ENCODE measurements at places on chromosomes 11 and 22. TPM values are rescaled to one million over a fixed set of nuclear protein-coding genes. Genes with fewer than 3 reads are reported as not detected.
A peak's percentile ranks its signal among the peaks of the same experiment; 100 is the strongest.

DNA sequence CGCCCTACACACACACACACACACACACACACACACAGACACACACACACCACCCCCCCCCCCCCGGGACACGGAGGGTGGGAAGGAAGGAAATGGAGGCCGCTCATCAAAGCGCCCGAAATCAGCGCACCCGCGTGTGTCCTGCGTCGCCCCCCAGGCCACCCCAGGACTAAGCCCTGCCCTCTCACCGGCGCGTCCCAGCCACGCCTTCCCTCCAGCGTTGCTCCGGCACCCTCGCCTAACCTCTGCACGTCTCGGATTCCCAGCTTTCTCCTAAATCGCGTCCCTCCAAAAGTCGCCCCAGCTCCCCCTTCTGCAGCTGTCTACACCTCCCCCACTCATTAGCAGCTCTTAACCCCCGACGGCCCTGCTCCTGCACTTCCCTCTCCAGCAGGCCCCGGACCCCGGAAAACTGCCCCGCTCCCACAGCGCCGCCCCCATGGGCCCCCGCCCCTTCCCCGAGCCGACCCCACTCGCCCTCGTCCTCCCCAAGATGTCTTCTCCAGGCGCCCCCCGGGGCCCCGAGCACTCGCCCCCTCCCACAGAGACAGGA lies 557 bp downstream of the PACSIN2 start:
- peak; percentile 33 for DNase-seq

DNA sequence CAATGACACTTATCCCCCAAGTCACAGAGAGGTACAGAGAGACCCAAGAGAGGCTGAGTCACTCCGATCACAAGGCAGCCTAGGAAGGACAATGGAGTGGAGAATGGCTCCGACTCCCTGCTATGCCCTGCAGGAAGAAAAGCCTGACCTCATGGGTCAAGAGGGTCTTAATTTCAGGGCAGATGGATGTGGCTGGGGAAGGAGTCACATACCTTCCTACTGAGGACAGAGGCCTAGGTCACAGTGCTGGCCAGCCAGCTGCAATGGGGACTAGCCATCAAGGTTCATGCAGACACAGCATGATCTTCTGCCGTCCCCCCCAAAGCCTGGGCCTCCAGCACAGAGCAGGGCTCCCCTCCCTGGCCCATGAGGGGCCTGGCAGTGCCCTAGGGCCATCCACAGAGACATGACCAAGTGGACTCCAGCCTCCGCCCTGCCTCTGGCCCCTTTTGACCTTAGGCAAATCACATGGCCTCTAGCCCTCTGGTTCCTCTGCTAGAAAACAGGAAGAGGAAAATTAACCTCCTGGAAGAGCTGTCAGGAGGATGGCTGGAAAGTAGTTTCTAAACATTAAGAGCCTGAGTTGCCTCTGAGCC lies 1.8 kb downstream of the ARRB1 start:
- DNase-seq: no peak

GRCh38 chr11:133955081-133955891 lies 1.5 kb downstream of the IGSF9B start:
- DNase-seq: peak; percentile 21

DNA sequence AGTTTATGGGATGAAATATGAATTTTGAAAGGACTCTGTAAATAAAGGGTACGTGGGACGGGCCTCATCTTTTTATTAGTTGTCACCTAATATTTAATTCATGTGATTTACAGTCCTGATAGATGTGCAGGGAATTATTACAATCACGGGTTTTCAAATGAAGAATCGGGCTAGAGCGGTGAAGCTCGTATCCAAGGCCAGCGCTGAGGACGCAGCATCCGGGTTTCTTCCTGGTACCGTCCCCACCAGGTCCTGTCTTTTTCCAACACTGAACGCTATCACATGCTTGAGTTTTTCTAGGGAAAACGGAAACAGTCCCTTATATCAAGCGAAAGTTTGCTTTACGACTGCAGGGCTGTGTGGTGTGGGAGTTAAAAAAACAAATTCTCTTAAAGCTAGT lies 787 bp downstream of the SMDT1 start:
- DNase-seq: no peak

GRCh38 chr11:113664981-113665710 lies 41.0 kb downstream of the TMPRSS5 start:
- no peak for DNase-seq

DNA sequence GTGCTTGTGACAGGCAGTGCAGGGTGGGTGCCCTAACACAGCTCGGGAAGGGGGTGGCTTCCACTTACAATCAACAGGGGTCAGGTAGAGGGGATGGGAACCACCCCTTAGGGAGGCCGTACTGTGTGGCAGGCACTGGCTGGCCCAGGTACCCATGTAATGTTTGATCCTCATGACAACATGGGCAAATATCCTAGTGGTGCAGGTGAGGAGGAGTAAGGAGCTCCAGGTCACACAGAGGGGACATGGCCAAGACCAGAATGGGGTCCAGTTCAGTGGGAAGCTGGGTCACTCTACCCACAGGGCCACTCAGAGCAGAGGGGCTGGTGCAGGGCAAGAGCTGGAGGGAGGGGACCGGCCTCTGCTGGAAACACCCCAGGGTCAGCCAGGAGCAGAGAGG lies 3.1 kb downstream of the APOL4 start:
- no peak for DNase-seq

- no peak for DNase-seq
Observed at GRCh38 chr22:45754822-45755221, 83.2 kb downstream of the ATXN10 start.

DNA sequence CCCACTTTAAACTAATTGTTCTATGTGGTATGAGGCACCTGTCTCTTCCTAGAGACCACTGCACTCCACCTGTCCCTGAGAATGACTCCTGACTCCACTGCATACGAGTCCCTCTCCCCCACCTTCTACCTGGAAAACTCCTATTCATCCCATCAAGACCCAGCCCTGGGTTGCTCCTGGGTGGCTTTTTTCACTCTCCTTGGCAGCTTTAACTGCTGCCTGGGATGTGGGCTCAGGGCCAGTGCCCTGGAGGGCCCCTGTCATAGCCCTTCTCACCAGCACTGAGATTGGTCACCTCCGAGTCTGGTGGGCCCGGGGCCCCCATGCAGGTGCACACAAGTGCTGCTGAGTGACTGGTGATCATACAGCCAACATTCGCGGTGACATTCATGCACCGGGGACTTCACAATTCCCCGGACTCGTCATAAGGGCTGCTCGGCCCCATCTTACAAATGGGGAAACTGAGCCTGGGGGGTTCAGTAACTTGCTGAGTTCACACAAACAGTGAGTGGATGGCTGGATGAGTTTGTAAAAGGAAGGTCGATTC lies 25.9 kb upstream of the TOLLIP start:
- no peak for DNase-seq

GRCh38 chr11:29320196-29320595 lies 696.6 kb downstream of the KCNA4 start:
- no peak for DNase-seq

DNA sequence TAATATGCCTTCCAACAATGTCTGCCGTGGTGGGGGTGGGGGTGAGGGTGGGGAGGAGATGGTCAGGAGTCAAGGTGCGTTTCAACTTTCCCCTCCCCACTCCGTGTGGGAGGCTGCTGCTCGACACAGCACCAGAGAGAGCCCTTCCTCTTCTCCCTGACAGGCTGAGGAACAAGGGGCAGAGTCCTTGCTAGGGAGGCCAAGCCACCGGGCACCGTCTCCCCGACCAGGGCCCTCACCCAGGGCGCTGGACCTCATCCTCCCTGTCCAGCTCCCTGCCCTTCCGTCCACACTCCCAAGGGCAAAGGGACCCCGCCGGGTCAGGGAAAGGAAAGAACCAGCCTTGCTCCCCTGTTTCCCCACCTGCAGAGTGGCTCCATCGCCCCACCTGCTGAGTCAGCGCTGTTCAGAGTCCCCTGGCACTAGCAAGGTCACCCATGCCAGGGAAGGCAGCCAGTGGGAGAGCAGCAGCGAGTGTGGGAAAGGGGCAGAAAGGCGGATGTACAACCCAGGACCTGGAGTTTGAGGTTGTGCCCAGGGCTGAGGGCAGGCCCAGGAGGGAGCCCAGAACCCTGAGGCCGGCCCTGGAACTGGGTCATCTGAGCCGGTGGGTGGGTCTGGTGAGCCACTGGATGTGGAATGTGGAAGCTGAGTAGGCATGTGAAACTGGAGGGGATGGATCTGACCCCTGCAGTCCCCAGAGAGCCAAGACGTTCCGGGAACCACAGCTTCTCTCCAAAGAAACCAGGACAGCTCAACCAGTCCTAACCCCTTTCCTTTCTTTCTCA lies 47.2 kb downstream of the BUD13 start:
- no peak for DNase-seq

- DNase-seq: no peak
Observed at GRCh38 chr22:20613301-20613700, 105.9 kb downstream of the MED15 start.

DNA sequence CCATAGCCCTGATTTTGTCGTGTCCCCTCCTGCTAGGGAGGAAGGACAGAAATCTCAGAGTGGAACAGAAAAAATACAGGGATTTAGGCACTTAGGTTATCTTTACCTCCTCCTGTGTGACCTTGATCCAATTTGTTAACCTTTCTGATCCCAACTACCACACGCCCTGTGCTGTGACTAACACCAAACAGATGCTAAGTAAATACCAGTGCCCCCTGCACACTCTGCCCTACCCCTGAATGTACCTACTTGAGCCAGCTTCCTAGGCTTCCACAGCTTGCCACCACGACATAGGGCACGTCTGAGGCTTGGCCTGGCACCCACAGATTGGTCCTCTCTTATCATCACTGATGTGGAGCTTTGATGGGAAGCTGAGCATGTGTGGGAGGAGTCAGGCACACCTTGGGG lies 9.2 kb downstream of the MYO18B start:
- DNase-seq: no peak

- no peak for DNase-seq
Observed at GRCh38 chr11:40722179-40722795, 737.2 kb downstream of the LRRC4C start.

- peak; percentile 60 for DNase-seq
Observed at GRCh38 chr11:67262731-67263675, 3.3 kb upstream of the GRK2 start.

GRCh38 chr11:62922189-62922589 lies 1.0 kb upstream of the CHRM1 start:
- DNase-seq: no peak

DNA sequence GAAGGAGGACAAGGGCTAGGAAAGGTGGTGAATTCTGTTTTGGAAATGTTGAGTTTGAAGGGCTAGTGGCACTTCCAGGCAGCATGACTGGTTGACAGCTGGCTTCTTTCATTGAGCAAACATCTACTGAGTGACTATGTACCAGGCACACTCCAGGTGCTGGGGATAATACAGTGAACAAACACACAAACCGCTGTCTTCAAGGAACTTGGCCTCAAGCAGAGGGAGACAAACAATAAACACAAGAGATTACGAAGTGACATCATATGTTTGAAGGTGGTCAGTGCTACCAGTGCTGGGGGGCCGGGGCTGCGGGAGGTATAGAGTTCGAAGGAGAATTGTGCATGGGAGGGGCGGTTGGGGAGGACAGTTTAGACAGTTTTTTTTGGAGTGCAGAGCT lies 197.0 kb upstream of the SORL1-AS1 start:
- no peak for DNase-seq

- DNase-seq: no peak
Observed at GRCh38 chr11:9575260-9576240, 2.1 kb downstream of the WEE1 start.

GRCh38 chr11:59225017-59225416 lies 12.3 kb upstream of the MPEG1 start:
- DNase-seq: no peak

DNA sequence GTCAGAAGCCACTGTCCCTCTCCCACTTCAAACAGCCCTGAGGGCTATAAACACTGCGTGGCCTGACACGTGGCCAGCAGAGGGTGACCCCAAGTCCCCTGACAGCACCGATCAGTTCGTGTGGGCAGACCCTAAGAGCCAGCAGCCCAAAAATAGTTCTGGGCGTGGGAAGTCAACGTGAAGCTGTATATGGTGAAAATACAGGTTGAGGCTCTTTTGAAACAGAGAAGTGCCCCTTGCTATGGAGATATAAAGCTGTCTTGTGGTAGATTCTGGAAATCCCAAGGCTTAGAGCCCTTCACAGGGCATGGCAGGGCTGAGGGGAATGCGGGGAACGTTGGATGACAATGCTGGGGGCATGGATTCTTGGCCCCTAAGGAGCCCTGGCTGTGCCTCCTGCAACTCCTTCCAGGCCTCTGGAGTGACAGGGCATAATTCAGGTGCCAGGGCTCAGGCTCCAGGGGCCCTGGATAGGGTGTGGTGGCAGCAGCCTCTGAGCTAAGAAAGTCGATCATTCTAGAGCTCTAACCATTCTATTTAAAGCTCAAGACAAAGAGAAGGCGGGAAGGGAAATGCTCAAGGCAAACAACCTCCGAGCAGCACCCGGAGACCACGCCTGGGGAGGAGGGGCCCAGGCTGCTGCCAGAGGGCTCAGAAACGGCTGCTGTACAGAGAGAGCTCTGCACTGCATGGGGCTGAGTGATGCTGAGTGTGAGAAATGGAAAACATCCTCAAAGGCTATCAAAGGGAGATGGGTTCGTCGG lies 60.4 kb upstream of the CD5 start:
- peak; percentile 92 for DNase-seq

DNA sequence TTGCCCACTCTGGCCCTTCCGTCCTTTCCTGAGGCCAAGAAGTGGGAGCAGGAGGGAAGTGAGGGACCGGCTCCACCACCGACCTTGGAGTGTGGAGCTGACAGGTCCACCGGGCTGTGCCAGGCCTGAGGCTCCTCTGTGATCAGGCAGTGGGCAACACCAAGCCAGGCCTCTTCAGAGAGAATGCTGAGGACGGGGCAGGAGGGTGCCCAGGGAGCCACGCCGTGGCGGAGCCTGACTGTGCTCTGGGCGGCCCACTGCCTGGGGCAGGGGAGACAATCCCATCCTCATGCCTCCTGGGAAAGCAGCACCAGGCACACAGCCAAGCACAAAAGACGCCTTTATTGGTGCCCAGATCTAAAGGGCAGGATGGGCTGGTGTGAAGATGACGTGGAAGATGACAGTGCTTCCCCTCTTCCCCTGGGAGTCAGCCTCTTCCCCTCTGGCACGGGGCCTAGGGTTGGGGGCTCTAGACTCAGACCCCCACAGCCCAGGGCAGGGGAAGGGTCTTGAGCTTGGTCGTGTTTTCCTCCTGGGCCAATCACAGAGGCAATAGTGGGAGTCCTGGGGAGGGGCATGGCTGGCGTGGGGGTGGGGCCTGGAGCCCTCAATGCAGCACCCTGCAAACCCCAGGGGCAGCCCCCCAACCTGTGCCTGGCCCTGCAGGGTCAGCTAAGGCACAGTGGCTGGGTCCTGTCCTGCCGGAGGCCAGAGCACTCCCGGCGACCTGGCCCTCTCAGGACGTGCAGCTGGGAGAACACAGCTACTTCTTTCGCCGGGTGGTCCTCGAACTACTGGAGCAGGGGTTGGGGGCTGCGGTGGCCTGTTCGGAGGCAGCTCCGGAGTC lies 4.7 kb downstream of the LMF2 start:
- no peak for DNase-seq

Gene SCGB1D2
- total RNA-seq: not detected

Gene GAS2
- 2.7 TPM for total RNA-seq

Gene SPA17
- 3.9 TPM for total RNA-seq

Gene KRTAP5-8
- not detected for total RNA-seq

Gene AMOTL1
- total RNA-seq: 0.78 TPM

Gene PLEKHB1
- total RNA-seq: 10.3 TPM

Gene ACCS
- total RNA-seq: 3.3 TPM

Gene MS4A4E
- total RNA-seq: not detected

Gene TMPRSS13
- 1.5 TPM for total RNA-seq

Gene CDC45
- 99.0 TPM for total RNA-seq

Measured in CD8-positive, alpha-beta memory T cell (primary cell).